ENCODE measurements at places on chromosomes 7 and 10.

DNA sequence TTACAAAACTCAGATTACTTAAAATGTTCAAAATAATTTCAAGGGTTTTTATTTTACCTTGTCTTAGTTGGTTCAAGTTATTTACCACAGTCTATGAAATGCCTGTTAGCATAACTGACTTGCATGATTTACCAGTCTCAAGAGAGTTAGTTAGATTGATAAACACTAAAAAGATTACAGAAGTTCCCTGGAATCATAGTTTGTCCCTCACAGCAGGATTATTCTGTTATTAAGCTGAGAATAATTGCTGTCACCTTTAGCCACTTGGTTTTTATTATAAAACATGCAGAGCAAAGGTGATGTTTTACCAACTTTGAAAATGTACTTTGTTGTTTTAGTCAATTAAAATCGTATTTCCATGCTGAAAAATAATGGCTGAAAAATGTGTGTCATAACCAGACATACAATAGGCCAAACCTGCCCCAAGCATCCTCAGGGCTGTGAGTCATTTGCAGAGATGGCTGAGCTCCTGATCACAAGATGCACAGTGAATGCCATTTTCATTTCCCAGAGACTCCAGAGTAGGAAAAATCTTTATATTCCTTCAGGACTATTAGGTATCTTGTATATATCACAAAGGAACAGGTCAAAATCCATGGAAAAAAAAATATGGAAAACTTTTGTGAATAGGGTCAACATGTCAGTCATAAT, 87.8 kb upstream of the DKK1 start:
- DNase-seq: no peak

DNA sequence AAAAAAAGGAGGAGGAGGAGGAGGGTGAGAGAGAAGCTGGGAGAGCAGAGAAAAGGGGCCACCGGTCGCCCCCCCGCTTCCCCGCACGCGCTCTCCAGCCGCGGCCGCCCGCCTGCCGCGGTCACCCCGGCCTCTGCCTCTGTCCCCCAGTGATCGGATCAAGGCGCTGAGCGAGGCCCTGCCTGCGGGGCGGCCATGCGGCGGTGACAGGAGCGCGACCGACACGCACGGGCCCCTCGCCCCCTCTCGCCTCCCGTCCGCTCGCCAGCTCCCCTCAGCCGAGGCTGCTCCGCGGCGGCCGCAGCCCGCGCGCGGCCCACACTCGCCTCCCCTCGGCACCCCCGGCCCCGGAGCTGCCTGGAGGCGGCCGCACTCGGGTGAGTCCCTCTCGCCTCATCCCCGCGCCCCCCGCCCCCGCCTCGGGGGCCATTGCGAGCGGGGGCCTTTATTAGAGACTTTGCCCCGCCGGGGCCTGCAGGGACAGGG, at the start of gene GTF2I:
TSS of gene GTF2I (plus strand) at position 27 of the 486 bp plus-strand sequence. CDS start 31,411 bp downstream, outside the sequence.
- no peak for DNase-seq

- no peak for DNase-seq
Measured at GRCh38 chr10:3764626-3765112, 20.3 kb downstream of the KLF6 start.

DNA sequence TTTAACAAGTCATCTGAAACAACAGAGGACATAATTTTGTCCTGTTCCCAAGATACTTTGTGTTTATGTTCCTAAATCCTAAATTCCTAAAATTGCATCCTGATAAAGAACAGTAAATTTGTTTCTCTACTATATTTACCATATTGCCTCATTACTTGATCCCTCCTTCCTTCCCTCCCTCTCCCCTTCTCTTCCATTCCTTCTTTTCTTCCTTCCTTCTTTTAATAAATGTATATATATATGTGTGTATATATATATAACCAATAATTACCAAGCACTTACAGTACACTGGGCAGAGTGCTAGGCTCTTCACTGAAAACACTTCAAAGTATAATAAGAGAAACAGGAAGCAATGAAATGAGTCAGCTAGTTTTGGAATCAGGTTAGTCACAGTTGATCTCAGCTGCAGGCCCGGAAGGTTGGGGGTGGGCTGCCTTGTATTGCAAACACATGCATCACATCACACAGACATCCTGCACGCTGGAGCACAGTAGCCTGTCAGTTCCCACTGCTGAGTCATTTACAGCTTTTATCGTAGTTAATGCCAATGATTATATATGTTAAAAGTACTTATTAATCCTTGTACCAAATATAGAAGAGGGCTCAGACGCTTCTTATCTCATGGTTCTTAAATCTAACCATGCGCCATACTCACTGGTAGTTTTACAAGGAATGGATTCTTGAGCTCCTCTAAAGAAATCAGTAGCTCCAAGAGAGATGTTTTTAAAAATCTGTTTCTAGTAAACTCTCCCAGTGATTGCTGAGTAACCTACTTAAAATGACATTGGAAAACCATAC, 551.7 kb downstream of the GRM8 start:
- no peak for DNase-seq

GRCh38 chr7:47255441-47255840, 326.5 kb downstream of the TNS3 start:
- no peak for DNase-seq

GRCh38 chr10:299512-299911, 164.3 kb downstream of the ZMYND11 start:
- no peak for DNase-seq

- DNase-seq: no peak
Measured at GRCh38 chr10:112045938-112046337, 137.6 kb downstream of the GPAM start.

DNA sequence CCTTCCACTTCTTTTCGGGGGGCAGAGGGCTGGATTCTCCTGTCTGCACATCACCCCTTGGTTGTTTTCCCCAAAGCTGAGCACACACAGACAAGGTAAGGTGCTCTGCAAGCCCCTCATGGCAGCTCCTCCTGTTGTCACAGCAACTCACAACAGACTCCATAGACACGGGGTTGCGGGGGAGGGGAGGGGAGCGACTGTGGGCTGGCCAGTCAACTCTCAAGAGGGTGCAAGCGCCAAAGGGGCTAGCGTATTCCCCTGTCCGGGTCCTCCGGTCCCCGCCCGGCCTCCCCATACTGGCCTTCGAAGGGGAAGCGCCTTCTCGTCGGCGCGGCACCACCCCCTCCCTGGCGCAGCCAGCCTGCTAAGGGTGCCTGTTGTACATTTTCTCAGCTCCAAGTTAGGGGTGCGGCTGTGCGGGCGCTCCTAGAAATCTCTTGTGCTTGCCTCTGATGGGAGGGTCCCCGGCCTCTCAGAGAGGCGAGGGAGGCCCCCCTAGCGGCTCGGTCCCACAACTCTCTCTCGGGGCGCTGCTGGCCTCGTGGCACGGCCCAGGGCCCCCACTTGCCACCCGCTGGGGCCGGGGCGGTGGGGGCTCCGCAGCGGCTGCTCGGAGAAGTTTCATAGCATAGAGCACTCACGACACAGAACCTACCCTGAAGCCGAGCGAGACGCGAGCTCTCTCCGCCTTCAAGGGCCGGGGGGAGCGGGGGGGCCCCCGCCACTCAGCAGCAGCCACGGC, 498 bp downstream of the RHOBTB1 start:
- DNase-seq: peak; percentile 13

GRCh38 chr7:154649434-154649833, 353.5 kb downstream of the PAXIP1 start:
- no peak for DNase-seq

DNA sequence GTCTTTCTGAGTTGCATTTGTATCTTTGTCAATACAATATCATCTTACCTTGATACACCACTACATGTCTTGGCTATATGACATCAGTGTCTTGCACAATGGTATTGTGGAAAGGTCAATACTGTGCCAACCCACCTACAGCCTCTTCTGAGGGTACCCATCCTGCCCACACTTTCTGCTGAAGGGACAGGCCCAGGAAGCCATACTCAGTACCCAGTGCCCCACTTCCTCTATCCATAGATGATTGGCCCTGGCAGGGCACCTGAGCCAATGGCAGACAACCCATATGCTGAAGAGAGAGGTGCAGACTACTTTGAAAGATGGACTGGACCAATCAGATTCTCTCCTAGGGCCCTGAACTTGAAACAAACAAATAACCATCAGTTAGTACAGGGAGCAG, 152.0 kb upstream of the ADO start:
- no peak for DNase-seq

DNA sequence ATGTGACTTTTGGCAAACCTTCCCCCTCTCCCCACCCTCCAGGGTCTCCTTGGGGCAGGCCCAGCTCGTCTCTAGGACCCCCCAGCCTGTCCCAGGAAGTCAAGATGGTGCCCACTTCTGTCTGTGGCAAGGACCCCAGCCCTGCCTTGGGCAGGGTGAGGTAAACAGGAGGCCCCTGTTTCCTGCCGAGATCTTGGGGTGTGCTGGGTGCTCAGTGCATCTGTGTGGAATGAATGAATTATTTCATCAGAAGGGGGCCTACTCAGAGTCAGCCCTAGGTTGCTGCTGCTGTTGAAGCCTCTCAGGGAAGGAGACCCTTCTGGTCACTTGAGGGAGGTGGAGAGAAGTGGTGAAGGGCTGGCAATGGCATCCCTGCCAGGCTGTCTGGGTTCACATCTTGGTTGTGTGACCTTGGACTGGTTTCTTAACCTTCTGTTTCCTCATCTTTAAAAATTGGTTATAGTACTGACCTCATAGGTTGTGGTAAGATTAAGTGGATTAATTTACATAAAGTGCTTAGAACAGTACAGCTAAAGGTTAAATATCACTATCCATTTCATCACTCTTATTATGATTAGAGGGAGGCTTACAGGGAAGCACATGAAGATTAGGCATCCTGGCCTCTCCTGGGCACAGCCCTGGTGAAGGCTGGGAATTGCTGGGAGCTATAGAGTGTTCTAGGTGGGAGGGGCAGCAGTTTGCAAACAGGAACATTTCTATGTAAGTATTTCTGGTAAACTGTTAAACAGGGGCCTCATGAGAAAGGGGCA, 67.7 kb downstream of the ZMIZ1 start:
- DNase-seq: no peak

DNA sequence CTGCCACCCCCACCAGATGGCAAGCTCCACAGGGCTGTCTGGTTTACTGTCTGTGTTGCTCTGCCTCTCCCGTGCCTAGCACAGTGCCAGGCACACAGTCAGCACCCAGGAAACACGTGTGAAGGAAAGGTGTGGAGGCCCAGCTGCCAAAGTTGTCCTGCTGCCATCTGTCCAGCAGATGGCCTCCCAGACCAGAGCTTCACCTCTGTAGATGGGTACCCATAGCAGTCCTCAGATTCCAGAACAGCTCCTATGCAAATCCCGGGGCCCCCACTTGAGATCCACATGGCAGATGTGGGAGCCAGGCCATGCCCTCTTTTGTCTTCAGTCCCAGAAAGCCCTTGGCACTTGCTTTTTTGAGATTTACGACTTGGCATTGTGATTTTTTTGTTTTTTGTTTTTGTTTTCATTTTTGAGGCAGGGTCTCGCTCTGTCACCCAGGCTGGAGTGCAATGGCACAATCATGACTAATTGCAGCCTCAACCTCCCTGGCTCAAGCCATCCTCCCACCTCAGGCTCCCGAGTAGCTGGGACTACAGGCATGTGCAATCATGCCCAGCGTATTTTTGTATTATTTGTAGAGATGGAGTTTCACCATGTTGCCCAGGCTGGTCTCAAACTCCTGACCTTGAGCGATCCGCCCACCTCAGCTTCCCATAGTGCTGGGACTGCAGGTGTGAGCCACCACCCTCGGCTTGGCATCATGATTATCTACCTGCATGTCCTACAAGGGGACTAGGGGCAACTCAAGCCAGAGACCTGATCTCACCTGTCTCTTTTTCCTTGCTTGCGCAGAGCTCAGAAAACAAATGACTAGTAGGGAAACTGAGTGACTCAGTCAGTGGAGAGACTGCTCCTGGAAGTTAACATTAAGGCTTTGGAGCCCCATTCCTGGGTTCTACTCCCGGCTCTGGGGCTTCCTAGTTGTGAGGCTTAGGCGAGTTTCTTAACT, 16.9 kb upstream of the PALD1 start:
- peak; percentile 57 for DNase-seq

DNA sequence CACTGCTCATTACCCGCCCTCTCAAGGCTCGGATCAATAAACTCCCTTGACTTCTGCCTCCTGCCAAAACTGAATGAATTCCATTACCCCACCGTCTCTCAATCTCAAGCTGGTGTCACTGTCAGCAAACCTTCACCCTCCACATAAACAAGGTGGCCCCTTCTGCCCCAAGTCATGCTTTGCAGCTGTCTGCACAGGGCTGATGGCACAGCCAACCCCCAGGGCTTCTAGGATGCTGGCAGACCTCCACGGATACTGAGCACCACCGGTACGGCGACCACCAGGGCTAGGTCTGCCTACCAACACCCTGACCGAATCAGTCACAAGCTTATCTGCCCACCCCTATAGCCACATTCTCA, 46.1 kb downstream of the PARD3 start:
- DNase-seq: no peak

DNA sequence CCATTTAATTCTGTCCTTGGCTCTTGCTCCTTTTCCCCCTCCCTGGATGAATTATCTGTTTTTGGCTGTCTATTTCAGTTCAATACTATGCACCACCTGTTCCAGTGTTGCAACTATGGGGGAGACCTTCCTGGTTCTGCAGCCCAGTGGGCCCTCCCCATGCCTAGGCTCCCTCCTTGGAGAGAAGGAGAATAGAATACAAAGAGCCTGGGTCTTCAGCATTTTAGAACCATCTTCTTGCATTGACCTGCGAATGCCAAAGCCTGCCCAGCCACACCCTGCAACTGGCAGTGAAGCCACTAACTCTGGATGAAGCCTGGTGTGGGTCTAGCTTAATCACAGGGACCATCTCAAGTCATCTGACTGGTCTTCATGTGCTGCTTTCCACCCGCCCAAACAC, 207.1 kb downstream of the HERPUD2 start:
- no peak for DNase-seq

DNA sequence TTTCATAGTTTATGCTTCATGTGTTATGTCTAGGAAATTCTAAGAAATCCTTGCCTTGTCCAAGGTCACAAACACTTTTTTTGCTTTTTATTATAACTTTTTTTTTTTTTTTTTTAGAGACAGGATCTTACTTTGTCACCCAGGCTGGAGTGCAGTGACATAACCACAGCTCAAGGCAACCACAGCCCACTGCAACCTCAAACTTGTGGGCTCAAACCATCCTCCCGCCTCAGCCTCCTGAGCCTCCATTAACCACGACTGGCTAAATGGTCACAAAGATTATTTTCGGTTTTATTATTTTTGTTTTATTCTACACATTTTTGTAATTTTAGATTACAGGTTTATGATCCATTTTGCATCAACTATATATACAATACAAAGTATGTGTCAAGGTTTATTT, 7.1 kb upstream of the FAM204A start:
- no peak for DNase-seq

GRCh38 chr10:130300608-130301020, 164.4 kb downstream of the GLRX3 start:
- peak; percentile 20 for DNase-seq

DNA sequence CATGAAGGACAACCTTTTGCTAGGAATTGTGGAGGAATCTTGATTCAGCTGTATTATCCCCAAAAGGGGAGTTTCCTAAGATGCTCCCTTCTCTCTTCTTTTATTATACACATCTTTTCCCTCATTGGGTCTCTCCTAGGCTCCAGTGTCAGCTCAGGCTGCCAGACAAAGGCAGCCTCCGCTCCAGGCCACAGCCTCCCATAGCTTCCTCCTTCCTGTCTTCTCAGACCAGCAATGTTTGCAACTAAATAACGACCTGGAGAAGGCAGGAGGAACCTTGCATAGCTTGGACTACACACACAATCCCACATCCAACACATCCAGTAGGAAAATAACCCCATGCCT, 12.3 kb downstream of the SFXN3 start:
- DNase-seq: no peak

GRCh38 chr10:8967061-8967460, 912.6 kb downstream of the GATA3 start:
- no peak for DNase-seq

- no peak for DNase-seq
Measured at GRCh38 chr7:45420843-45421495, 153.2 kb upstream of the ADCY1 start.
